ENCODE measurements at places on chromosomes 7 and 10. TPM values are rescaled to one million over a fixed set of nuclear protein-coding genes. Genes with fewer than 3 reads are reported as not detected.

DNA sequence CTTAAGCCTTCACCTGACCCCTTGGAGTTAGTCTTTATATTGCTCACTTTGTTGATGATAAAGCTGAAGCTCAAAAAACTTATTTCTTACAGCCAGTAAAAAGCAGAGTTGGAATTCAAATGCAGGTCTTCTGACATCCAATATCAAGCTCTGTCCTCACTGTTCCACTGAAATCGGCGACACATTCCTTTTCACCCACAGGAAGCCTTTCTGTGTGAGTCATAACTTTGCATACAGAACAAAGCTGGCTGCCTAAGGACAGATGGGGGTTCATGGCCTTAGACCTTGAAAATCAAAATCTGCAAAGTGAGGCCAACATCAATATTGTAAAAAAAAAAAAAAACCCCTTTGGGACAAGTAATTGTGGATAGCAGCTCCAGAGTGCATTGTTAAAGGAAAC, 21.8 kb upstream of the AKR1B1 start:
- DNase-seq = no peak

DNA sequence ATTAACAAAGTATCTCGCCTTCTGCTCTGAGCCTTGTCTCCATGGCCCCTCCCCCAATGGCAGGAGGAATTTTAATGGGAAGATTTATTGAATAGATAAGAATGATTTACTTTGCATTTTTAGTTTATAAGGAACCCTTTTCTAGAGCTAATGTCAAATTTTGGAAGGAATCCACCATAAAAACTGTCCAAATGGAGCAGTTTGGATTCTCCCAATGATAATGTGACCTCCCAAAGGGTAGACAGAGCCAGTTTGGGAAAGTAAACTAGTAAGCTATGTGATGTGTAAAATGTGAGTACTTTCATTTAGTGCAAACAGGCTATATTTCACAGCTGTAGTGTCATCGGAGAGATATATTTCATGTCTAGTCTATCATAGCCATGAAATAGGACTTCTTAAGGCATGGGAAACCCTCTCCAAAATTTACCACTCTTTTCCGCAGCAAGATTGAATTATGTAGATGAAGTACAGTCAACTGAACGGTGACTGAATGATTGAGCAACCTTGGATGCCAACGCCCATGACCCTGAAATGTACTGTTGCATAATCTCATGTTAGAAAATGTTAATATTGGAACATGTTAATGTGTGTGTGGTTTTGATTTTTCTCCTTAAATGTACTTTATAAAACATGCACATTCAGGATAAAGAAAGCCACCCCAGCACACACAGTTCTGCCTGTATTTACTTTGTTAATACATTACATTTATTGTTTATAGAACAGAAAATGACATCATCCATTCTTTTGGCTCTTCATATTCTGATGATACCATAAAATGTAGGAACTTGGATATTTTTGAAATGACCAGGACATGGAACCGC, 140.6 kb downstream of the NRP1 start:
- DNase-seq = no peak

- DNase-seq = no peak
Observed at GRCh38 chr7:24609059-24609458, 35.8 kb downstream of the PALS2 start.

DNA sequence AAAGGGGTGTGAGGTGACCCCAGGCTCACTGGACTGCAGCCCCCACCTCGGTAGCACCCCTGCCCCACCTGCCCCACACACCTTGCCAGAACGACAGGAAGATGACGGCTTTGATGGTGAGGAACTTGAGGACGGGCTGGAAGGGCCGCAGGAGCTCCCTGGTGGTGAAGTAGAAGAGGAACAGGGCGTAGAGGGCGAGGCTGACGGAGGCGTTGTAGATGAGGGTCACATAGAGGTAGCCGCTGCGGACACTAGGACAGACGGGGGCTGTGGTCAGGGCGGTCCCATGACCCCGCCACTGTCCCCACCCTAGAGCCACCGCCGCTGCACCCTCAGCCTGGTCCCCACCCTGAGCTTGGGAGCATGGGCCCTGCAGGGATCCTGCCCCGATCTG, 7.6 kb downstream of the TMEM184A start:
- DNase-seq = peak; percentile 66

- no peak for DNase-seq
Observed at GRCh38 chr10:58305821-58306220, 29.0 kb upstream of the UBE2D1 start.

DNA sequence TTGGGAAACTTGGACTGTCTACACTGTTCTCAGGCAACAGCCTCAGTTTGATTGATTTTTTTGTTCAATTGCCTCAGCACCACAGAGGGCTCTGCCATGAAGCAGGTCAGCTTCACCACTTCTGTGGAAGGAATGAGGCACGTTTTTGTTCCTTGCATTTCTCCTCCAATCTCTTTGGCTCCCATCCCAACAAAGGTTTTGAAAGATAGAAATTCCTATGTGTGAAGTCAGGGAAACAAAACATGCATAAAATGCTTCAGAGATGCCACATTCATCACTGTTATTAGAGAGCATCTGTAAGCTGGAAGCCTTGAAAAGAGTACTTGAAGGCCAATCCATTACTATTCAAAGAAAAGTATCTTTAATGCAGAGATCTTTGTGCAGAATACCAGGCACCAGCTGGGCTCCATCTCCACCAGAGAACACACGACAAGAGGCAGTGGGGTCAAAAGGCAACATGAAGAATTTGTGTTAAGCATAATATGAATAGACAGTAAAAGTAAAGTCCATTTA, 249.1 kb upstream of the LYZL1 start:
- DNase-seq = peak; percentile 40

DNA sequence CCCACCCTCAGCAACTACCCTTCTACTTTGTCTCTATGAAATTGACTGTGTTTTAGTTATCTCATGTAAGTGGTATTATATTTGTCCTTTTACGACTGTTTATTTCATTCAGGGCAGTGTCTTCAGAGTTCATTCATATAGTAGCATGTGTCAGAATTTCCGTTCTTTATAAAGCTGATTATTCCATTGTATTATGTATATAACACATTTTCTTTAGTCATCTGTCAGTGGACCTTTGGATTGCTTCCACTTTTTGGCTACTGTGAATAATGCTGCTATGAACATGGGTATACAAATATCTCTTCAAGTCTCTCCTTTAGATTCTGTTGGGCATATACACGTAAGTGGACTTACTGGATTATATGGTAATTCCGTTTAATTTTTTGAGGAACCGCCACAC, 14.5 kb downstream of the SLF2 start:
- no peak for DNase-seq

- no peak for DNase-seq
Observed at GRCh38 chr10:112763916-112764520, 186.0 kb upstream of the TCF7L2 start.

GRCh38 chr10:48634984-48635557, 30.2 kb upstream of the ARHGAP22 start:
- no peak for DNase-seq

GRCh38 chr7:151080522-151081169, at the start of gene FASTK:
Gene FASTK (minus strand): TSS chr7:151080809. CDS start chr7:151080766, 43 bp downstream.
- DNase-seq = peak; percentile 94

GRCh38 chr7:28661826-28662595, 249.7 kb downstream of the CREB5 start:
- DNase-seq = no peak

- DNase-seq = no peak
Observed at GRCh38 chr7:158586499-158587161, 993 bp downstream of the PTPRN2 start.

DNA sequence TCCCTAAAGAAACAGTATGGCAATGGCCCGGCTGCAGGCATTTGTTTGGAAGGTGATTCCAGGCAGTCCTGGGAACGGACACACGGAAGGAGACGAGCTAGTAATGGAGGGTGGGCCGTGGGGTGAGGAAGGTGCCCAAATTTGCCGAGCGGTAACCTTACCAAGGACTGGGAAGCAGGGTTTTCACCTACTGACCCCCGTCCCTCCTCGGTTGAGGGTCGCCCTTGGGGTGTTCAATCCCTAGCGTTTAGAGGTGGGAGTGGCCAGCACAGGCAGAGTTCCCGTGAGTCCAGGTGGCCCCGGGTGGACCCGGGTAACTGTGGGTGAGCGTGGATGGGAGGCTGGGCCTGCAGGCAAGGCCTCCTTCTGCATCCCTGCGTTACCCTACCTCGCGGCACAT, 198.8 kb downstream of the TCERG1L start:
- DNase-seq = peak; percentile 46

DNA sequence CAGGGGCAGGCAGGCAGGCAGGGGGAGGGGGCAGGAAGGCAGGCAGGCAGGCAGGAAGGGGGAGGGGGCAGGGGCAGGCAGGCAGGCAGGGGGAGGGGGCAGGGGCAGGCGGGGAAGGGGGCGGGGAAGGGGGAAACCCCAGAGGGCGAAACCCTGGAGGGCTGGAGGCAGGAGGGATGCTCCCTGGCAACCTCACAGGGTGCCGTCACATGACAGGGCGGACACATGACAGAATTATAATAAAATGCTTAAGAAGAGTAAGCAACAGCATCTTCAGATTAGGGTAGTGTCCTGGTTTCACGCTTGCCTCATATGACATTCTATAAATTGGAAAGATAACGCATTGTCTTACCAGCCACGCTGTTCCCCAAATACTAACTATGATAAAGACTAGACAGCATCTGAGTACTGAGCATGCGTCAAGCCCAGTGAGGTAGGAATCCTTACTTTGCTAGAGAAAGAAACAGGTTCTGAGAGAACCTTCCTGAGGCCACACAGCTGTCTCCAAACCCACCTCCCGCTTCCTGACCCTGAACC, 131.6 kb downstream of the DIP2C start:
- DNase-seq = no peak

GRCh38 chr10:72133517-72133916, 45.2 kb upstream of the SPOCK2 start:
- DNase-seq = no peak

- peak; percentile 92 for DNase-seq
Observed at GRCh38 chr7:130486114-130486953, 5.6 kb upstream of the MEST start.

DNA sequence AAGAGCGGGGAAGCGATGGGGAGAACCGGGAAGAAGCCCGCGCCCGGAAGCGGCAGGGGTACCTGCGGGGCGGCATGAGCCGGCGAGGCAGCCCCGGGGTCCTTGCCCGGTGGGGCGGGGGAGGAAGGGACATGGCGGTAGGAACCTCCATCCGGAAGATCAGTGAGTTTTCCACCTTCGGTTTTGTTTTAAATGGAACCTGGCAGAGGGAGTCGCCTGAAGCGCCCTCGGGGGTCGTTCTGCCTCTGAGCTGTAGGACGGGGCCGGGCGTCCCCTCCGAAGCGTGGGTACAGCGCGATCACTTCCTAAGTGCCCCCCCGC, 471 bp downstream of the PFKP start:
- DNase-seq = no peak

- no peak for DNase-seq
Observed at GRCh38 chr7:24718977-24719491, 38.2 kb downstream of the GSDME start.

GRCh38 chr10:22494007-22494406, 148.7 kb downstream of the SPAG6 start:
- no peak for DNase-seq

DNA sequence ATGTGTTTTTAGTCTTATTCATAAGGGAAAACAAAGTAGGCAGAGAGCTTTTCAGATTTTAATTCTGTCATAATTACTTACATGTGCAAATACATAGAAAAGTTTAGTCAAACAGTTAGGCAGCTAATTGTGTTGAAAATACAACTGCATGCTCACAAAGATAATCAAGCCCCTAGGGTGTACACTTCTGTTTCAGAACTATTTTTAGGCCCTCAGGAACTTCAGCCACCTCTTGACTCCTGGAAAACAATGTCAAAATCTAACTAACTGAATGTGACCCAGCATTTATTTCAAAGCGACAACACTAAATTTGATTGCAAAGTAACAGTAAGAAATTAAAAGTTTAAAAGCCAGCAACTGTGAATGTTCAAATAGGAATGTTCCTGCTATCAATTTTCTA, 599.0 kb upstream of the LRRTM3 start:
- no peak for DNase-seq

DNA sequence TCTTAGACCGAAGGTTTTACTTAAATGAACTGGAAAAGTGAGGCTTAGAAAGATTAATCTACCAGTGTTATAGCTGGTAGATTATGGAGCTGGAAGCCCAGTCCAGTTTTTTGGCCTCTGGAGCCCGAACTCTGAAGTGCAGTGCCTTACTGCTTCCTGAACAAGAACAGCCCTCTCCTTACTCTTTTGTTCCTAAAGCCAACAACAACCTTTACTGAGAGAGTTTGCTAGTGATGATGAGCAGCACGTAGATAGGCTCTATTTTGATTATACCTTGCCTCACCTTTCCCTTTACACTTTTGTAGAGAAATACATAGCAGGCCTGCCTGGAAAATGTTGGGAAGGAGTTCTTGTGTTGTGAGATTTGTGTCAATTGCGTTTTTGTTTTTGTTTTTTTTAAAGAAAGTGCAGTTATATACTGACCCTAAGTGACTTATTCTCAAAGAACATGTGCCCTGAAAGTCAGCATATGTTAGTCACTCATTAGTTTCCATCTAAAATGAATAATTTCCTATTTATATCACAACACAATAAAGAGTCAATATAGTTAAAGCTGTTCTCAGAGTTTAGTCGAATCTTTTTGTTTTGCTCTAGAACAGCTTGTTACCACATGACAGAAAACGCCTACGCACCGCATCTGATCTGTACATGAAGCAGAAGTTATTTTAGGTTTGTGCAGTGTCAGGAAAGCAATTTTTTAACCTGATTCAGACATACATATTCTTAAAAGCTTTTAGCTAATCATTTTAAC, 33.0 kb downstream of the PLEKHA1 start:
- DNase-seq = no peak

GRCh38 chr10:61478621-61479312, 25.6 kb upstream of the TMEM26 start:
- no peak for DNase-seq

Gene GPAM
- total RNA-seq = 9.9 TPM

Gene PLXDC2
- 42.1 TPM for total RNA-seq

Gene CYP2C19
- 0.28 TPM for total RNA-seq

Gene SEMA3D
- 17.5 TPM for total RNA-seq

Gene TMEM176A
- 288 TPM for total RNA-seq

Gene PSMC2
- total RNA-seq = 98.8 TPM

Gene PLEKHS1
- total RNA-seq = 0.41 TPM

Gene CALML5
- not detected for total RNA-seq

Gene LIPA
- 84.5 TPM for total RNA-seq

Gene XRCC2
- total RNA-seq = 0.44 TPM
